Left cardiac atrium (tissue), 4 donors: ENCODE measurements at places on chromosomes 1 and 21. TPM values are rescaled to one million over a fixed set of nuclear protein-coding genes. Genes with fewer than 3 reads are reported as not detected.

DNA sequence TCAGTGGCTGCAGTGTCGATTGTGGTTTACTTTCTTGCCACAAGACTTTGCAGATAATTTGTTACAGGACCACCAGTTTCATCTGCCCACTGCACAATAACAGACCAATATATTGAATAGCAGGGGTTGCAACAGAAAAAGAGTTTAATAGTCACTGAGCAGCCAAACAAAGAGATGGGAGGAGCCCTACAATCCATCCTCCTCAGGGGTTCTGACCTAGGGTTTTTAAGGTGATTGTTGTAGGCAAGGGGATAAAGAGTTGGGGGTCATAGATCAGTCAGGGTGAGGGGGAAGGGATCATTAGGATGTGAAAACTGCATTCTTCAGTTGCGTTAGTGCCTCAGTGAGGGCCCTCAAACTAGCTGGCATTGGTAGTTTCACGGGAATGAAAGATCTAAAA, 110.7 kb upstream of the OLFM3 start:
- no peak for DNase-seq

GRCh38 chr1:41835485-41835884, 83.2 kb downstream of the HIVEP3 start:
- no peak for DNase-seq

CLCA1 gene
- total RNA-seq = not detected

GRCh38 chr1:51523931-51524330, 4.9 kb upstream of the EPS15 start:
- DNase-seq = no peak

GRCh38 chr1:23799570-23800399, 769 bp downstream of the GALE start:
- DNase-seq = peak; percentile 75

COL11A1 gene
- not detected for total RNA-seq

DNA sequence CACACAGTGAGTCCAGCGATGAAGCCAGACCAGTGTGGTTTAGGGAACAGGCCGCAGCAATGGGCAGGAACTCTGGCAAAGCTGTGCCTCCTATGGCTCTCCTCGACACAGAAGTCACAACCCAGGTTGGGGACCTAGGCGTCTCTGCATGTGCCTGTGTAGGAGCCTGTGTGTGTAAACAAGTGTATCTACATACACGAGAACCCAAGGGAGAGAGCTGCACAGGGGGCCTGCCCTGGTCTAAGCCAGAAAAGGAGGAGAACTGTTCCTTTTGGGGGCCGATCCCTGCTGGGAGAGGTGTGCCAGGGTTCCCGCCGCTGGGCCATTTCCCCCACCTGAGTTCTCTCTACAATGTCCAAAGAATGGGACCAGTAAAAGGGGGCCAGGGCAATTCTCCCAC, 56.0 kb downstream of the CD247 start:
- no peak for DNase-seq

DNA sequence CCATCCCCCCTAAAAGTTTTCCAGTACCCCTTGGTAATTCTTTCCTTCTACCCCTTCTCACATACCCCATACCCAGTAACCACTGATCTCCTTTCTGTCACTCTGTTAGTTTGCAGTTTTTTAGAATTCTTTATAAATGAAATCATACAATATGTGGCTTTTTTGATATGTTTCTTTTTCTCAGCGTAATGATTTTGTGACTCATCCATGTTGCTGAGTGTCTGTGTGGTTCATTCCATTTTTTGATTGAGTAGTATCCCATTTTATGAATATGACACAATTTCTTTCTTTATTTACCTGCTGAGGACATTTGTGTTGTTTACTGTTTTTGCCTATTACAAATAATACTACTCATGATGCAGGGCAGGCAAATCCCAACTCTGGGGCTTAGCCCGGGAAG, 1605.3 kb downstream of the BRINP3 start:
- DNase-seq = no peak

AMY1A gene
- total RNA-seq = not detected
